Fibroblast of skin of scalp (primary cell): ENCODE measurements at places on chromosomes 6 and 20.
A peak's percentile ranks its signal among the peaks of the same experiment; 100 is the strongest.

- no peak for DNase-seq
These were observed 18.9 kb downstream of the NCOA7 start for GRCh38 chr6:125809570-125810170.

GRCh38 chr6:108238322-108238721 lies 22.5 kb downstream of the SNX3 start:
- no peak for DNase-seq

DNA sequence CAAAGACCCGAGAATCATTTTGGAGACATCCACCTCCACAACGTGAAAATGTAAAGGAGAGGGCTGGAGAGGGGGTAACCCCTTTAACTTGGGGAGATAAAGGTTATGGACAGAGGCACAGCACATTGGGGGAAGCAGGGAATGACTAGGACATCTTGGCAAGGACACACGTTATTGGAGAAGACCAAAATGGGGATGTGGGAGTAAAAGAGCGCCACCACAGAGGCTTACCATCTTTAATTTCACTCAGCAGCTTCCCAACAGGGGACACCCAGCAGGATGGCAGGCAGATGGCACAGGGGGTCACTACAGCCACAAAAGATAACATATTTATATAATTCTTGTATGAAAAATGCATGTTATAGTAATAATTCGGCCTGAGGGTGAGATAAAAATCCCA lies 9.8 kb downstream of the C6orf52 start:
- no peak for DNase-seq

GRCh38 chr6:79868098-79868722 lies 79.1 kb downstream of the ELOVL4 start:
- peak; percentile 71 for DNase-seq

DNA sequence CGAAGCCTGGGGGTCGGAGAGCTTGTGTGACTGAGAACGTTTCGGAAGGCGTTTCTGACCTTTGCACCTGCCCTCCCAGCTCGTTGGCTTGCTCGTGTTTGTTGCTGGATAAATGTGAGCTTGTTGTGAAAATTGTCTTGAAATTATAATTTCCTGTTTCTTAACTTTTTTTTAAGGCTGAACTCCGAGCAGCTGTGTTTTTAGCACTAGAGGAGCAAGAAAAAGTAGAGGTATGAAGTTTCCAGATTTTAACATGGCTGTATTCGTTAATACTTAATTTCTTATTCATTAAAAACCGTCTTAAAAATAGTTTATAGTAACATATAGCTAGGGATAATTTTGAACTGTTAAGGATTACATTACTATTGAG lies 672 bp downstream of the CEP43 start:
- DNase-seq, result no peak

GRCh38 chr20:62258499-62259293 lies 20.4 kb downstream of the OSBPL2 start:
- peak; percentile 75 for DNase-seq

DNA sequence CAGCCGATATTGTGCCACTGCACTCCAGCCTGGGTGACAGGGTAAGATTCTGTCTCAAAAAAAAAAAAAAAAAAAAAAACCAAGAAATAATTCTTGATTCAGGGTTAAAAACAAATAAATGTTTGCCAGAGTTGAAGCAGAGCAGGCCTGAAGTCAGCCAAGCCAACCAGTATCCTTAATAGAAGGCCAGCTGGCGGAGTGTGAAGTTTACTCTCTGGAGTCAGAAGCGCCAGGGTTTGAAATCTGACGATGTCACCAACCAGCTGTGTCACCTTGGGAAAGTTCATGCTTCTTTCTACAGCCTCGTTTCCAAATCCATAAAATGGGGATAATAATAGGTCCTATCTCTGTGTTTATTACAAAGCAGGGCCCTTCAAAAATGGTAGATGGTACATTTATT lies 73.0 kb upstream of the ENPP5 start:
- DNase-seq, result no peak

DNA sequence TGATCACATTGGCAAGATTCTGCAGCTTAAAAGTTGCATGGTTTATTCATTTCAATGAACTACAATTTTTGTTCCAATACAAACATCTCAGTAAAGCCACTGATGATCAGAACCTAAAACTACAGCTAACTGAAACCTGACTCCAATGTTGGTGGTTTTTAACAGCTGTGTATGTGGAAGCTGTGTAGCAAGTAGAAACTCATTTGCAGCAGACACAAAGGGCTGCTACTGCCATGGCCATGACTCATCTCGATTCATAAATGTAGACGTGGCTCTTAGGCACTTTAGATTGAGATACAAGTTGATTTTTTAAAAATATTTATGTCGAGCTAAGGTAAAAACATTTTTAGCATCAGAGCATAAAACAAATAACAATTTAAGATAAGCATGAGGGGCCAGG lies 19.5 kb upstream of the MAP3K4 start:
- peak; percentile 93 for DNase-seq

DNA sequence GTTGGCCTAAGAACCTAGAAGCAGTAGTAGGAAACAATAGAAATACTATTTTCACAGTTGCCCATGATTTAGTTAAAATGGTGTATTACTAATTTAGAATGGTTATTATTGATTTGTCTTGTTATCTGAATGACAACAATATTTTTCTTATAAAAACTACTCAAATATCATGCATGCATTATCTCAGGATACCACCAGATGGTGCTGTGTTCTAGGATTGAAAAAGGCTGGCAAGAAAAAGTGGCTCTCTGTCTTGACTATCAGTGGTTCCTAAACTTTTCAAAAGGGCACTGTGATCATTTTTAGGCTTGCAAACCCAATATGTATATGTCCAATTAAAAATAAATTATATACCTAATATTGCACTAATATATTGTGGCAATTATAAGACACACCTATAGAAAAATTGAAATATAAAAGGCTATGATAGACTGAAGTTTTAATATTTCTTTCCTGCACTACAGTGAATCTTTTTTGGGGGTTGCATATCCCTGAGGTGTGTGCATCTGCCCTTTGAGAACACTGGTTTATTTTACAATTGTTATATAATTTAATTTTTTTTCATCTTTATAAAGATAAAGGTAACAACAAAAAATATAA lies 131.7 kb upstream of the MLIP start:
- DNase-seq, result peak; percentile 43

DNA sequence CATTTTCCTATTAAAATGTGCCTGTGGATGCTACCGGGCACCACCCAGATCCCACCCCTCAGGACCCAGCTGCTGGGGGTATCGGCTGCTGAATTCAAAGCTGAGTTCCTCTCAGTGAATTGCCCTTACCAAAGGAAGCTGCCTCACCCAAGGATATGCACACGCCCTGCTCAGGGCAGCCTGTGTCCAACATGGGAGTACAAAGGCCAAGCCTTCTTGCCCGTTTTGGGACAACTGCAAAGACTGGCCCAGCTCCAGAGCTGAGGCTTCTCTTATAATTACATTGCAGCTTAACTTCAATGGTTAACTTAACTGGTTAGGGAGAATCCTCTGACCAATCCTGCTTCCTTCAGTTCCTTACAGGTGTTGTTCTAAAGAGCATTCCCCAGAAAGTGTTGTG lies 19.8 kb upstream of the FANCE start:
- no peak for DNase-seq

DNA sequence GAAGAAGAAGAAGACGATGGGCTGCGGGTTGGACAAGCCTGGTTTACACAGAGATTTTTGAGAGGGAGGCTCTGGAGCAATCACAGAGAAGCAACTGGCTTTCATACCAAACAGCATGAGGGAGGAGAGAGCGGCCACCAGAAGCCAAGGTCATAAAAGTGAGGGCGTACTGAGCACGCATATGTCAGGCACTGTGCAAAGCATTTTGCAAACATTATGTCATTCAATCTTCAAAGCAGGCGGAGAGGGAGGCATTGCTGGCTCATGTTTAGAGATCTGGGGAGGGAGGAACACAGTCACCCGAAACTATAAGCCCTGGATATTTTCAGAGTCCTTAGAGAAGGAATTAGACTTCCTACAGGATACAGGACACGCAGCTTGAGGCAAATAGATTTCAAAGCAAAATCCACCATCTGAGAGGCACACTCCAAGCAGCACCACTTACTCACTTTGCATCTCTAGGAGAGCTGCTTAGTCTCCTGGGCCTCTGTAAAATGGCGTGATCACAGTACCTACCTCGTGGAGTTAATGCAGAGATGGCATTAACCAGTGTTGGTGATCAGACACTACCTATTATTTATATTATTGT lies 24.6 kb downstream of the RAMACL start:
- DNase-seq, result no peak

GRCh38 chr6:148443798-148444560 lies 101.3 kb downstream of the SASH1 start:
- no peak for DNase-seq

GRCh38 chr6:55825402-55826051 lies 49.9 kb downstream of the BMP5 start:
- peak; percentile 55 for DNase-seq

GRCh38 chr6:34897130-34897529 lies 8.1 kb downstream of the ANKS1A start:
- DNase-seq, result no peak

GRCh38 chr6:143279385-143279784 lies 171.1 kb downstream of the ADAT2 start:
- peak; percentile 35 for DNase-seq

GRCh38 chr6:110432285-110432900 lies 17.0 kb upstream of the DDO start:
- no peak for DNase-seq

GRCh38 chr6:38976801-38977500 lies 71.6 kb upstream of the GLP1R start:
- DNase-seq, result no peak

DNA sequence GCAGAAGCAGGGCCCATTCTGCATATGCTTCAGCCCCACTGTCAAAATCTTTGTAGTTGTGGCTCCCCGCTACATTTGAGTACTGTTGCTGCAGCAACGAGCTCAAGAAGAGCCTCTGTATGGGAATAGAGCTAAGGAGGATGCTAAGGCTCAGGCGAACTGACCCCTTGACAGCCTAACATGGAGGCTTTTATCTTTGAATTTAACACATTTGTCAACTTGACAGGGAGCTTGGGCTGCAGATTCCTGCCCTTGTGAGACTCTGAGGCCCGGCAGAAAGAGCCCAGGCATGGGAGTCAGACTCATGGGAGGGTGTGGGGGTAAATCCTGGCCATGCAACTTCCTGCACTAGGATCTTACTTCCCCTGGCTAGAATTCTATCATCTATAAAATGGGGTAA lies 278.7 kb upstream of the CITED2 start:
- no peak for DNase-seq

GRCh38 chr20:39954621-39955020 lies 734.4 kb downstream of the MAFB start:
- peak; percentile 84 for DNase-seq
